ENCODE measurements at places on chromosomes 4 and X.

DNA sequence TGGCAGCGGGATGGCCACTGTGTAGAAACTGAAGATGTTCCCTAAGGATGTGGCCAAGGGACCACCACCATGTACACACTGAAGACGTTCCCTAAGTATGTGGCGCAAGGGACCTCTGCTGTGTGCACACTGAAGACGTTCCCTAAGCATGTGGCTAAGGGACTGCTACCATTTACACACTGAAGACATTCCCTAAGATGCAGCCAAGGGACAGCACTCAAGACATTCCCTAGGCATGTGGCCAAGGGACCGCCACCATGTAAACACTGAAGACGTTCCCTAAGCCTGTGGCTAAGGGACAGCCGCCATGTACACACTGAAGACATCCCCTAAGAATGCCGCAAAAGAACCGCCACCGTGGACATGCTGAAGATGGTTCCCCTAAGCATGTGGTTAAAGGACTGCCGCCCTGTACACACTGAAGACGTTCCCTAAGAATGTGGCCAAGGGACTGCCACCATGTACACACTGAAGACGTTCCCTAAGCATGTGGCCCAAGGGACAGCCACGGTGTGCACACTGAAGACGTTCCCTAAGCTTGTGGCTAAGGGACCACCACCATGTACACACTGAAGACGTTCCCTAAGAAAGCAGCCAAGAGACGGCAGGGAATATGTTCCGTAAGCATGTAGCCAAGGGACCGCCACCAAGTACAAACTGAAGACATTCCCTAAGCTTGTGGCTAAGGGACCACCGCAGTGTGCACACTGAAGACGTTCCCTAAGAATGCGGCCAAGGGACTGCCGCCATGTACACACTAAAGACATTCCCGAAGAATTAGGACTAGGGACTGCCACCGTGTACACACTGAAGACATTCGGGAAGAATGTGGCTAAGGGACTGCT is 43.3 kb downstream of the DHRSX start:
- DNase-seq = no peak

DNA sequence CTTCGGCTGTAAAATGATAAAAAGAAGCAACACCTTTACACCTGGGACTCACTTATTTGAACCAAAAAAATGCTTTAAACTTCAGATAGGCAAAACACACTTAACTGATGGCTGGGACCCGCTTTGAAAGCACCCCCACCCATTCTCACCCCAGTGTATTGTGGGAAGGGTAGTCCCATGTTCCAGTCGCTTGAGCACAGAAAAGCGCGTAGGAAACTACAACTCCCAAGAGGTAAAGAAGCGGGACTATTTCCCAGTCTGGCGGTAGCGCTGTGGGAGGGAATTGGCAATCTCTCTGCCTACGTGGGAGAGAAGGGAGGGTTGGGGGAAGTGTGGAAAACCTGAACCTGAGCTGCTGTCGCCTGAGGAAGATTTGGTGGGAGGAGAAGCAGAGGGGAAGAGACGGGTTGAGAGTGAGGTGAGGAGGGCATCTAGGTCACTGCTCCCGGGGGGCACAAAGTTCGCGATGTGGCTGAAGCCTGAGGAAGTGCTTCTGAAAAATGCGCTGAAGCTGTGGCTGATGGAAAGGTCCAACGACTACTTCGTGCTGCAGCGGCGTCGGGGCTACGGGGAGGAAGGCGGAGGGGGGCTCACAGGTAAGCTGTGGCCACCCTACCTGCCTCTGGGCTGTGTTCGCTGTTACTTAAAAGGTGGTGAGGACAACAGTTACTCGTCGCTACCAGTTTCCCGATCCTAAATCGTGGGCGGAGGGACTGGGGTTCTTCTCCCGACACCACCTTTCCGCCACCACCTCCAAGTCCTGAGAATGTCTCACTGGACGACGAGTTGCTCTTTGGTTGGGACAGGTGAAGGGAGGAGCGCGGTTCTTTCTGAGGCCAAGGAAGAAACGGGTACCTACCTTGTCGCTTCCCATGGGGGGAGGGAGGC is at the start of gene TBC1D8B:
TBC1D8B (plus strand) TSS at position 286 of the 888 bp plus-strand sequence; CDS start at position 467, 181 bp downstream.
- peak; percentile 89 for DNase-seq

GRCh38 chr4:98151145-98151924 is 8.1 kb upstream of the STPG2 start:
- no peak for DNase-seq

DNA sequence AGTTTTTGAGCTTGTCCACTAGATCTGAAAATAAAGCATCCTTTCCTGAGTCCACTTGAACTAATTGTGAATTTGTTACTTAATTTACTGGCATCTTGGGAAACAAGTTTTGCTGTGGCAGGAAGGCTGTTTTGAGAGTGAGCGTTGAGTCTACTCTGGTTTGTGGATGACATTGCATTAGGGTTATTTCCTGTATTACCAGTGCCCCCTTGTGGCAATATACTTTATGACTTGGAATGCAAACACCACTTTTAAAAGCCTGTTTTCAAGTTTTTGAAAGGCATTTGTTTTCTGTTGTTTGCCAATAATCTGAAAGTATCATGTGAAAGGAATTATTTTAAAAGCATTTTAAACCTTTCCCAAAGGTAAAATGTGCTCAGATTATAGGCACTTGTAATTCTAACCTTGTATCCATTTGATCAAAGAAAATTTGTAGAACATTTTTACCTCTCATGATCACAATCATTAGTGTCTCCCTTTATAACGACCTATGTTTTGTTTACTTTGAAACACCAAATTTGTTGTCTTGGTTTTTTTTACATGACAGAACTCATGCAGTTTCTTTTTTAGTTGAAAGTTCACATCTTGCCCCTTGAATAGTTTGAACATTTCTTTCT is 18.0 kb upstream of the CYP2U1 start:
- peak; percentile 75 for DNase-seq

DNA sequence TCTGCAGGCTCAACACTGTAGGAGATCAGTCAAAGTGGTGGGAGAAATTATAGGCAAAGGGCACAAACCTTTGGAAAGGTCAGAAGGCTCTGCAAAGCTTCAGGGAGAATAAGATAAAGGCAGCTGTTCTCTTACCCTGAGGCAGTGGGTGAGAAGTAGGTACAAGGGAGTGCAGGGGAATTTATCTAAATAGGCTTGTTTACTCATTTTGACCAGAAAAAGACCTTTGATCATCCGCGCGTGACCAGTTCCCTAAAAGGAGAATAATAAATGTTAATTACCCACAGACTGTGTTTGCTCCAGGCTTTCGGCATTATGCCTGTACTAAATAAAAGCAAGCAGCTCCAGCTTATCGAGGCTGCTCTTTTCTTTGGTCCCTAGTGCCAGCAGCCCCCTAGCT is 9.3 kb downstream of the FGFBP2 start:
- no peak for DNase-seq

DNA sequence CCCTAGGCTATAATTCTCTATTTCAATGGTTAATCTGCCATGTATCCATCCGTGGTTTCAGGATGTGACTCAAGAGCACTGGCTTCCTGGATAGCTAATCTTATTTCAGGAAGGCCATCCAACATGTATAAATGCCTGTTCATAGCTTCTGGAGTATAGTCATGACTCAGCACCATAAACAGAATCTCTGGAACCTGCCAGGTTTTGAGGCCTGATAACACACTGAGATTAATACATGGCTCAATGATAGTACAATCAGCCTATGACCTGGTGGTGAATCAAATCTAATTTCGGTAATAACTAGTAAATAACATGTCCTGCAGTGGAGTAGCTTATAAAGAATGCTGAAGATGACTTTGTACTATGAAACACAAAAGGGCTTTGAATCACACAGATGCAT is 5.7 kb upstream of the IL13RA2 start:
- DNase-seq = peak; percentile 89

DNA sequence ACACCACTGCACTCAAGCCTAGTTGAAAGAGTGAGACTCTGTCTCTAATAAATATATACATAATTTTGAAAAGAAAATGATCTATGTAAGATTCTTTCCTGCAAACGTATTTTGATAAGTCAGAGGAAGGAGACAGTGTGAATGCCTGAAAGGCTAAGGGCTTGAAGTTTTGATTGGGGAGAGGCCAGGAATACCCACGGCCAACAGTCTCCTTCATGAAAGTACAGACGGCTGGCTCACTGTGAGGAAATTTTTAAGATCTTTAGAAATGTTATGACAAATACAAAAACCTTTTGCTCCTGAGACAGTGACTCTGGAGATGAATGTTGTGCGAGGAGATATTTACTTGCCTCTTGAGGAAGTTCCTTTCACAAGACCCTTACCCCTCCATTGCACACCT is 111.4 kb upstream of the KLHL13 start:
- DNase-seq = no peak

DNA sequence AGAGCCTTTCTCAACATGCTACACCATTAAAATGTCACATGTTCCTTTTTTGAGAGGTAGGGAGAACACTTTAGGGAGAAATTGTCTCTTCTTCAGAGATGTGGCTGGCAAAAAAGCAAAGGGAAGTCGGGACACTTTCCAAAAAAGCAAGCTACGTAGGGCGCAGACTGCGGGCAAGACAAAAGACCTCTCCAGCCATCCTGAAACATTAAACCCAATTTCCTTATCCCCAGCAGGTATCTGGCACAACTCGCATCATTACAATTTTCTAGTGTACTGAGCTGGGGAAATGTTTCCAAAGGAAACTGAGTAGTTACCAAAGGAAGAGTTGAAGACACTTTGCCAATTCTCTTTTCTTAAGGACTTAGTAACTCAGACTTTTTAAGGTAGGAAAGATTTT is 116.0 kb downstream of the PACRGL start:
- DNase-seq = no peak

DNA sequence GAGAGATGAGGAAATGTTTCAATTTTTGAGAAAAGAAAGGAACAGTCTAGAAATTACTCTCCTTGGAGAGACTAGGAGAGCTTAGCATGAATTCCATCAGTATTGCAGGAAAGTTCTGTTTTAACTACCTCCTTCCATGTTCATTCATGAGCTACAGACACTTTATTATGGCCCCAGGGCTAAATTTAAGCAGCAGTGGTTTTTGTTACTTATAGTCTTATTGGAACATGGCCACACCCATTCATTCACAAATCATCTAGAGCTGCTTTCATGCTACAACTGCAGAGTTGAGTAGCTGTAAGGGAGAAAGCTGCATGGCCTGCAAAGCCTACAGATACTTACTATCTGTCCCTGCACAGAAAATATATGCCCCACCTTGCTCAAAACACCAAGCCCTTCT is 81.7 kb downstream of the SHISA3 start:
- no peak for DNase-seq

GRCh38 chrX:18002791-18003190 is 141.7 kb upstream of the RAI2 start:
- no peak for DNase-seq

DNA sequence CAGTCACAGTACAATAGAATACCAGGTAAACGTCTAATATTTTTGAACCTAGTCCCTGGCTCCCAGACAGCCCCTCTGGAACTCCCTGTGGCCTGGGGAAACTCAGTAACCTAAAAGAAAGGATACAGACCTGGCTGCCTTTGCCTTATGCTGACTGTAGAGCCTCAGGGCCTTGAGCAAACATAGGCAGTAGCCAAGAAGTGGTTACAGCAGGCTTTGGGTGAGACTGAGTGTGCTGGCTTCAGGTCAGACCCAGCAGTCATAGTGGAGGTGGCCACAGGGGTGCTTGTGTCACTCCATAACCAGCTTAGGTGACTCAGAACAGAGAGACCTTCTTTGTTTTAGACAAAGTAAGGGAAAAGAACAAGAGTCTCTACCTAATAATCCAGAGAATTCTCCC is 141.8 kb upstream of the PRDX4 start:
- no peak for DNase-seq

DNA sequence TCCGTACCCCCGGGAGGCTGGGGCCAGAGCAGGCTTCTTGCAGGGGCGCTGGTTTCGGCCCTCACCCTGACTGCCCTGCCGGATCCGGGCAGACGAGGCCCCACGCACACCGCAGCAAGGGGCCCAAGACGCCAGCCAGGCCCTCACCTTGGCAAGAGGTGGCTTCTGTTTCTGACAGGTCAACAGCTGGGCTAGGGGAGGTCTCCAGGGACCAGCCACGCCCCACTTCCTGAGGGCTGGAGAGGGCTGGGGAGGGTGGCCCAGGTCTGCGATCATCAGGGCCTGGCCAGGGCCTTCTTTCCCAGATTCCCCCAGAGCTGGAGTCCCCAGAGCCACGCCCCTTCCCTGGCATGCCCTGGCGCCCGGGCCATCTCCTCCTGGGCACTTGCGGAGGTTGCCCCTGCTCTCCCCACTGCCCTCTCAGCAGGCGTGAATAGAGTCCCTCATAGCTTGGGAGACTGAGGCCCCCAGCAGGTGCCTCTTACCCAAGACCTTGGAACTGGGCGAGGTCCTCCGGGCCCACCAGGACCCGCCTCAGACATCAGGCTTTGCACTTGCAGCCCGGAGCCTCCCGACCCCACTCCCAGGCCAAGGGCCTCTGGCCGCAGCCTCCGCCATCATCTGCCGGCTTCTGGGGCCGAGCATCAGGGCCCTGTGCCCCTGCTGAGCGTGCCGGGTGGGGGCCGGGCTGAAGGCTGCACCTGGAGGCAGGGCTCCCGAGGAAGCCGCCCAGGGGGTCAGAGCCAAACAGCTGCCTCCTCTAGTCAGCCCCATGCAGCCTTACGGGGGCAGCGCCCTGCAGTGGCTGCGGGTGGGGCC is 6.3 kb upstream of the FGFR3 start:
- DNase-seq = no peak

DNA sequence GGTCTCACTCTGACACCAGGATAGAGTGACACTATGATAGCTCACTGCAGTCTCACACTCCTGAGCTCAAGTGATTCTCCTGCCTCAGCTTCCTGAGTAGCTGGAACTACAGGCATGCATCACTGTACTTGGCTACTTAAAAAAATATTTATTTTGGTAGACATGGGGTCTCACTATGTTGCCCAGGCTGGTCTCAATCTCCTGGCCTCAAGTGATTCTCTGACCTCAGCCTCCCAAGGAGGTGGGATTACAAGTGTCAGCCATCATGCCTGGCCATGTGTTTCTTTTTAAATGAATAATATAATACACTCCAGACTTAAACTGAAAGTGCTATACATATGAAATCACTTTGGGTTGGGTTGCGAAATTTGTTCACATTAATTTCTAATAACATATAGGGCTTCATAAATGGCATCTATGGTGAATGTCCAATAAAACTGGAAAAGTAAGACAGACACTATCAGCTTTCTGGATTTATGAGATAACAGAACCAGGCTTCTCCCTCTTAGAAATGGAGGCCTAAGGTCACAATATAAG is 48.0 kb downstream of the SEC24D start:
- DNase-seq = no peak

DNA sequence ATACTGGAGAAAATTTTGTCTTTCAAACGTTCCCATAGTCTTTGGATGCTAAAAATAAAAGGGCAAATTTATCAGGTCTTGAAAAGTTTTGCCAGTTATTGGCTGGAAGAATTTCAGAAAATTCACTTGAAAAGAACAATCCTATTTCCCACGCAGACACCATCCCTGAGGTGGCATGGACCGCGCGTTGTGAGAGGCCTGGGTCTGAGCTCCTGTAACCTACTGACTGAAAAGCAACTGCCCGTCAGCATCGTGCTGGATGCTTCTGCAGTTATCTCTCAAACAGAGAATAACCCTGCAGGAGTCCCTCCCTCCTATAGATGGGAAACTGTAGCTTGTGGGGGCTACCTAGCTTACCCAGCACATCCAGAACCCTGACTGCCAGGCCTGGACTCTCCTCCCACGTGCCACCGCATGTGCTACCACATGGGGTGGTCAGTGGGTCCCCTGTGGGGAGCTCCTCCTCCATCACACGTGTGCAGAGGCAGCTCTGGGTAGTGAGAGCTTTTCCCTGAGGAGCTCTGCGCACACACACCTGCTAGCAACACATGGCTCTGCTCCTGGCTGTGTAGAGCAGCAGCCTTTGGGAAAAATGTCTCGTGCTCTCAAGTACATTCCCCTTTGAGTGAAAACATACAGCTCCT is 36.1 kb downstream of the NSG1 start:
- DNase-seq = no peak
